GM03348 (cell line): ENCODE measurements at places on chromosomes 13 and 19.

DNA sequence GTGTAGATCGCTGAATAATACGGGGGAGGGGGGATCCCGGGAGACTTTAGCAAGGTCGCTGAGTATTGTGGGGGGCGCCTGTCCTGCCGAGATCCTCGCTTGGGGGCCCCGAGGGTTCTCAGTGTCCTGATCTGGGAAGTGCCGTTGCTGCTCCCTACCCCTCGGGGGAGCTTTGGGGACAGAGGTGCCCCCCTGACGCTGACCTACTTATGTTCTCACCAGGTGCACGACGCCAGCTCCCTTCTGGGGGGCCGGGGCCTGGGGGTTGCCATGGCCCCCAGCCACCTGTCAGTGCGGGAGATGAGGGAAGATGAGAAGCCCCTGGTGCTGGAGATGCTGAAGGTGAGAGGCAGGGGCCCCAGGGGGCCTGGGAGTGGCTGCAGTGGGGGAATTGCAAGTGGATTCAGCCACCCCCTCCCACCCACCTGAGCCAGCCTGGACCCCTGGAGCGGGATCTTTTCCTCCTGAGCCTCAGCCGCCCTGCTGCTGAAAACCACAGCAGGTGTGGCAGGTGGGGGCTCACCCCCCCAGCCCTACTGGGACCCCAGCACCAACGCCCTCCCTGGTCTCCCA lies 537 bp downstream of the NAT14 start:
- no peak for DNase-seq

- DNase-seq: no peak
Observed at GRCh38 chr13:44234566-44234965, 139.1 kb upstream of the SERP2 start.

DNA sequence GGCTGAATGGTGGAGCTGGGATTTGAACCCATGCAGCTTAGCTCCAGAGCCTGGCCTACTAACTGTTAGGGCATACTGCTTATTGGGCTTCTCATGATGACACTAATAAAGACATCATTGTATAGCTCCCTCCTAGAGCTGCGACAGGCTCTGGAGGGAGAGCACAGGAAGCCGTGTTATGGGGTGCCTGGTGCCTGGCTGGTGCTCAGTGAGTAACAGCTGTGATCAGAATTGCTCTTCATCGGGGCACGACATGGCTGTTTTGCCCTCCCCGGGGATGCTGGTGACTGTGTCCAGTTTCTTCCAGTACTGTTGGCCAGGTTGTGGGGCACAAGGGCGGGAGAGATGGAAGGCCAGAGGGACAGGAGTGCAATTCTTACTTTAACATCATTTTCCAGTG lies 5.1 kb downstream of the LYPD5 start:
- DNase-seq: no peak

DNA sequence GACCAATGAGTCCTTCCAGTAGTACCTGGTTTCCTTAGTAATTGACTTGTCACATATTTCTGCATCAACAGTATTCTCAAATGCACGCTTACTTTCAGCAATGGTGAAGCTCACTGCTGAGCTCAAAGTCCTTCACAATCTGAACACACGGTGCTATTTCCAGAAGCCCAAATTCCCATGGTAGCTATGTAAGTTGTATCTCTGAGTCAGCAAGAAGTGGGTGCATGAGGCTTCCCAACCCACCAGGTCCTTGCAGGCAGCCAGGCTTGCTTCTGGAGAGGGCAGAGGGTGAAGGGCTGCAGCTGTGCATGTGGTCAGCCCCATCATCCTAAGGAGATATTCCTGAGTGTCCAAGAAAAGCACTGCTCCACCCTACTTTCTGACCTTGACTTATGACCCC lies 25.7 kb downstream of the COL4A2 start:
- DNase-seq: no peak

- no peak for DNase-seq
Observed at GRCh38 chr13:52600666-52601065, 41.6 kb upstream of the HNRNPA1L2 start.

GRCh38 chr13:33717775-33718174 lies 100.2 kb upstream of the RFC3 start:
- DNase-seq: no peak

- DNase-seq: no peak
Observed at GRCh38 chr13:28448651-28449358, 46.1 kb downstream of the FLT1 start.

GRCh38 chr19:35213663-35214632 lies 14.6 kb downstream of the FAM187B start:
- DNase-seq: no peak

DNA sequence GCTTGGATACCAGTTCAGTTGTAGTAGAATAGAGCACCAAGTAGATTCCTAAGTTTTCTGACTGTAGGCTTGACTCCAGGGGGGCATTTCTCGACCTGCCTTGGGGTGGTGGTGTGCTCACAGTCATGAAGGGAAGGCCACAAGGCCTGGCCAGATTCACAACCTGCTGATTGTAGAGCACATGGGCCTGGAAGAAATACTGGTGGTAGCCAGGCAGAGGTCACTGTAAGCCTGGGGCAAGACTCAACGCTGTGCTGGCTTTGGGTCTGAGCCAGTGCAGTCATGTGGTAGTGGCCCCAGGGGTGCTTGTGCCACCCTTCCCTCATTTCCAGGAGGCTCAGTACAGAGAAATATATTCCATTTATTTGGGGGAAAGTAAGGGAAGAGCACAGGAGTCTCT lies 832.3 kb upstream of the SLC10A2 start:
- no peak for DNase-seq

DNA sequence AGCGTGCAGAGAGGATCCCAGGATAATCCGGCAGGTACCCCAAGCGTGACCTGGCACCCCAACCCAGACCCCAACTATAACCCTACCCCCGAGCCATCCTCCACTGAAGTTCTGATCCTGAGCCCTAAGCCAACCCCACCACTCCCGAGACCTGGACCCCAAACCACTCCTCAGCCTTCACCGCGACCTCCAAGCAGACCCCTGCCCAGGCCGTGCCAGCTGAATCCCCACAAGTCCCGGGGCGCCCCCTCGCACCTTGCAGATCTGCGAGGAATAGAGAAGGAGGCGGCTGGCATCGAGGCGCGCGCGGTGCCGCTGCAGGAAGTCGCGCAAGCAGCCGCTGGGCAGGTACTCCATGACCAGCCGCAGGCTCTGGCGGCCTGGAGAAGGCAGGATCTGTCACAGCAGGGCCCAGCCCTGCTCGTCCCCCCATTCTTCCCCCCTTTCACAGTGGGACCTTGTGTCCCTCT lies 10.1 kb upstream of the INSL3 start:
- DNase-seq: no peak

- DNase-seq: no peak
Observed at GRCh38 chr13:36548129-36548528, 115.8 kb downstream of the CCNA1 start.
